ENCODE measurements at places on chromosomes 16 and 17.
A peak's percentile ranks its signal among the peaks of the same experiment; 100 is the strongest.

- no peak for DNase-seq
Observed at GRCh38 chr16:30354423-30355143, 525 bp downstream of the CD2BP2 start.

DNA sequence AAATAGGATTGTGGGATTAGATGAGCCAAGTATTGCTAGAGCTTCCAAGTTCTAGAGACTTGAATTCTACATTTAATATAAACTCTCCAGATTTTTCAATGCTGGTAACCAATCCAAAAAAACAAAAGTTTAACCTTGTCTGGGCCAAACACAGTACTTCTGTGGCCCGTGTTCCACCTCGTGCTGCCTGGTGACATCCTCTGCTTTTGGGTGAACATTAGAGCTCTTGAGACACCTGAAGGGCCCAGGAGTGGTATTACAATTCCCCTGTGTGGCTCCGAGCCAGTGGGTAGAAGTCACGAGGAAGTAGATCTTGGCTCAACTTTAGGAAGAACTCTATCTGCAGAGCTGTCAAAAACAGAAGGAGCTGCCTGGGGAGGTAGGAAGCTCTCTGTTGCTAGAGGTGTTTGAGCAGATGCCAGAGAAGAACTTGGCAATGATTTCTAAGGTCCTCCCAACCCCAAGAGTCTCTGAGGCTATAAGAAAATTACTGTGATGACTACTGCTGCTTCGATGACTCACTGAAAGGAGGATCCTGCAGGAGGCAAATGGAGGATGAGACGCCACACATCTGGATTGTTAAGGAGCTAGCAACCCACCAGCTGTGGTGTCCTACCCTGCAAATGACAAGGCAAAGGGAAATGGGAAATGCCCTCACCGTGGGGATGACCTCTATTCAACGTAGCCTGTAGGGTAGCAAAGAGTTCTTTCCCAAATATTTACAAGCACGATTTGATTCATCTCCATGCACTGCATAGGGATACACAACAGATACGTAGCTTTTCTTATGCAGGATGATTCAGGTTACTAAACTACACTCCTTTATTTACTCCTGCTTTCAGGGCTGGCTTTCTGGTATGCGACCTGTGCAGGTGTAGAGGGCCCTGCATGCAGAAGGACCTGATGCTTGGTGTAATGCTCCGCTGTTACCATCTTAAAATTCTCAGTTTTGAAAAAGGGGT, 45.8 kb upstream of the GAS7 start:
- DNase-seq = no peak

- peak; percentile 8 for DNase-seq
Observed at GRCh38 chr16:74667255-74667700, 601 bp upstream of the RFWD3 start.

DNA sequence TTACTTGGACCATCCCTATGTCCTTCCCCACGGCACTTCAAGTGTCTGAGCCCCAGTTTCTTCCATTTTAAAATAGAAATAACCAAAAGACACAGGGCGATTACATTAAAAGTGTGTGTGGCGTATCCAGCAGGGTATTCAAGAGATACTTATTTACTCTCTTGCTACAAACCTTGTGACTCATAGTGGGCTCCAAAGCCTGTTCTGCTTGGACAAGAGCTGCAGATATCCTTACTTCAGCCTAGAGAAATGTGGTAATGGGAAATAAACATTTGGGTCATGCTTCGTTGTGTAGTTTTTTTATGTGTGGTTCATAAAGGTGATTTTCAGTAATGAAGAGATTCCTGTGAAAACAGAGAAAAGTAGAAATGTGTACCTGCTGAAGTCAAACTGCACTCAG, 288.9 kb upstream of the CDH11 start:
- DNase-seq = no peak

GRCh38 chr17:72390675-72391508, 270.1 kb downstream of the SOX9 start:
- DNase-seq = no peak

Data from activated T-helper 1 cell treated with anti-CD3 and anti-CD28 coated beads, Interleukin-2, amount 50 U/mL, for 16 hours (primary cell).